ENCODE measurements at places on chromosomes 6 and 20. TPM values are rescaled to one million over a fixed set of nuclear protein-coding genes. Genes with fewer than 3 reads are reported as not detected.

GRCh38 chr6:148407372-148407771 is 64.7 kb downstream of the SASH1 start:
- H3K4me3 ChIP-seq = peak overlapping the region; percentile 2
- peak overlapping the region; percentile 78 for H3K27ac ChIP-seq
- H3K4me1 ChIP-seq = peaks cover 29% of the 10 kb centered on the region
- DNase-seq = peak; percentile 88
- H3K36me3 ChIP-seq = no peaks in the 10 kb centered on the region

- H3K27me3 ChIP-seq = peaks cover 74% of the 10 kb centered on the region
- H3K4me1 ChIP-seq = no peaks in the 10 kb centered on the region
- H3K27ac ChIP-seq = no peak overlapping the region
Observed at GRCh38 chr20:33016581-33017109, 9.1 kb downstream of the BPIFB2 start.

GRCh38 chr20:1437235-1437904 is 29.3 kb downstream of the NSFL1C start:
- peak; percentile 84 for DNase-seq
- no peak overlapping the region for H3K4me3 ChIP-seq
- no peak overlapping the region for H3K27ac ChIP-seq
- H3K36me3 ChIP-seq = peaks cover 2% of the 10 kb centered on the region
- peaks cover 10% of the 10 kb centered on the region for H3K4me1 ChIP-seq
- no peaks in the 10 kb centered on the region for H3K27me3 ChIP-seq

DNA sequence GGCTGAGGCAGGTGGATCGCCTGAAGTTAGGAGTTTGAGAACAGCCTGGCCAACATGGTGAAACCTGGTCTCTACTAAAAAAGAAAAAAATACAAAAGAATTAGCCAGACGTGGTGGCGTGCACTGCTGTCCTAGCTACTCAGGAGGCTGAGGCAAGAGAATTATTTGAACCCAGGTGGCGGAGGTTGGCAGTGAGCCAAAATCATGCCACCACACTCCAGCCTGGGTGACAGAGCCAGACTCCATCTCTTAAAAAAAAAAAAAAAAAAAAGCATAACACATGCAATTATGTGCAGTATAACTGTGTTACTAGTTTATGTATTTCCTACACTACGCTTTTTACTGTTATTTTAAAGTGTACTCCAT is 31.9 kb upstream of the FAM135A start:
- no peaks in the 10 kb centered on the region for H3K36me3 ChIP-seq
- H3K27me3 ChIP-seq = no peaks in the 10 kb centered on the region
- no peak overlapping the region for H3K4me3 ChIP-seq

DNA sequence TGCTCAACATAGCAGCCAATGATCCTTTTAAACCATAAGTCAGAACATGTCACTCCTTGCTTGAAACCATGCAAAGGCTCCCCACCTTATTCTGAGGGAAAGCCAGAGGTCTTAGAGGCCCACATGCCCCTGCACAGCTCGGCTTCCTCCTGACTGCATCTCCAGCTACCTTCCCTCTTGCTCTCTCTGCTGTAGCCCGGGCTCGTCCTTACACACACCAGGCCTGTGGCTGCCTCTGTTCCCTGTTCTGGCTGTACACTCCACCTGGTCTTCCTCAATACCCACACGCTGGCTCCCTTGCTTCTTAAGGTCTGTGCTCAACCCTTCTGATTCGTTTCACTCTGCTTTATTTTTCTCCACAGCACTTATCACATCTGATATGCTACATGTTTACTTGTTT is 116.2 kb downstream of the TNFAIP3 start:
- H3K4me1 ChIP-seq = peaks cover 3% of the 10 kb centered on the region
- no peaks in the 10 kb centered on the region for H3K36me3 ChIP-seq
- H3K4me3 ChIP-seq = no peak overlapping the region
- H3K27me3 ChIP-seq = no peaks in the 10 kb centered on the region

GRCh38 chr20:22601361-22602141 is 17.2 kb upstream of the FOXA2 start:
- H3K27ac ChIP-seq = no peak overlapping the region
- H3K4me3 ChIP-seq = no peak overlapping the region
- DNase-seq = peak; percentile 9
- no peaks in the 10 kb centered on the region for H3K4me1 ChIP-seq
- H3K36me3 ChIP-seq = no peaks in the 10 kb centered on the region

GRCh38 chr20:14521436-14521835 is 184.0 kb upstream of the FLRT3 start:
- H3K4me3 ChIP-seq = no peak overlapping the region
- H3K27me3 ChIP-seq = no peaks in the 10 kb centered on the region
- H3K4me1 ChIP-seq = peaks cover 17% of the 10 kb centered on the region
- no peaks in the 10 kb centered on the region for H3K36me3 ChIP-seq

The BPIFB2 gene
- not detected for total RNA-seq

The PHACTR1 gene
- not detected for total RNA-seq

The WFDC12 gene
- not detected for total RNA-seq

The NCR2 gene
- total RNA-seq = not detected

The TTK gene
- 11.9 TPM for total RNA-seq

All from MCF 10A (cell line).